Esophagus squamous epithelium (tissue), 5 donors: ENCODE measurements at places on chromosomes 4 and X.

GRCh38 chr4:147596377-147596776 is 20.8 kb upstream of the TMEM184C start:
- H3K4me1 ChIP-seq = no peaks in the 10 kb centered on the region
- no peak overlapping the region for H3K4me3 ChIP-seq
- no peak overlapping the region for H3K27ac ChIP-seq

GRCh38 chr4:8688041-8688907 is 95.7 kb downstream of the CPZ start:
- DNase-seq = no peak
- no peak overlapping the region for H3K4me3 ChIP-seq
- H3K4me1 ChIP-seq = no peaks in the 10 kb centered on the region
- no peaks in the 10 kb centered on the region for H3K27me3 ChIP-seq
- H3K27ac ChIP-seq = no peak overlapping the region
- H3K36me3 ChIP-seq = no peaks in the 10 kb centered on the region

GRCh38 chr4:41143311-41144039 is 70.9 kb downstream of the APBB2 start:
- no peak for DNase-seq
- peaks cover 73% of the 10 kb centered on the region for H3K4me1 ChIP-seq
- no peaks in the 10 kb centered on the region for H3K27me3 ChIP-seq
- H3K27ac ChIP-seq = peak overlapping the region; percentile 82
- H3K4me3 ChIP-seq = no peak overlapping the region

DNA sequence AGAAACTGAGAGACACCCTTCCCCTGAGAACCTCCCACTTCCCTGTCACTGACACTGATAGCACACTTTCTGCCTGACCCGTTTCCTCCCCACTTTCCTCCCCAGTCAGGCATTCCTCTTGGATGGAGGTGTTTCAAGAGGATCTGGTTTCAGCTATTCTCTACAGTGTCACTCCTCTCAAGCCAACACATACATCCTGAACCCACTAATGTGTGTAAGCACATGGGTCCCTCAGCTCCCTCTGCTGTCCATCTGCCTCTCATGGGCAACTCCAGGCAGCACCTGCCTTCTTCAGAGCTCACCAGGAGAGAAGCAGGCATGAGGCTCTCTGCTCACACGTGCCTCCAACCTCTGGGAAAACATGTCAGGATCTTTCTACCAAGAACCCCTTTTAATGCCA is 207.6 kb downstream of the NAF1 start:
- H3K27me3 ChIP-seq = no peaks in the 10 kb centered on the region
- H3K4me3 ChIP-seq = no peak overlapping the region
- no peaks in the 10 kb centered on the region for H3K36me3 ChIP-seq

DNA sequence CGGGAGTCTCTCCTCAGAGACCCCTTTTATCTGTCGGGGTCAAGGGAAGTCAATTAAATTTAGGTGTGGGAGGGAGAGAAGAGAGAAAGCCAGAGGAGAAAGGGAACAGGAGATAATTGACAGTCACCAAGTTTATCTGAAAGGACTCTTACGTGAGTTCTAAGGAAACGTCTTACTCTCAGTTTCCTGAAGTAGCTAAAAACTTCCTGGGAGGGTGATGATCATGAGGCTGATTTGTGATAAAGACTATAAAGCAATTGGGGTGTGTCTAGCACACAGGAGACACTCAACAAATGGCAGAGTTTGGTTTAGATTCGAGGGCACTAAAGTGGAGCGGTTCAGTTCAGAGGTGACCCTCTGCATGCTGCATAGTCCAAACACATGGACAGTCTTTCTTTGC is 254.1 kb downstream of the FBXW7 start:
- no peaks in the 10 kb centered on the region for H3K27me3 ChIP-seq
- no peak for DNase-seq
- H3K27ac ChIP-seq = no peak overlapping the region
- no peak overlapping the region for H3K4me3 ChIP-seq
- H3K4me1 ChIP-seq = peaks cover 4% of the 10 kb centered on the region

DNA sequence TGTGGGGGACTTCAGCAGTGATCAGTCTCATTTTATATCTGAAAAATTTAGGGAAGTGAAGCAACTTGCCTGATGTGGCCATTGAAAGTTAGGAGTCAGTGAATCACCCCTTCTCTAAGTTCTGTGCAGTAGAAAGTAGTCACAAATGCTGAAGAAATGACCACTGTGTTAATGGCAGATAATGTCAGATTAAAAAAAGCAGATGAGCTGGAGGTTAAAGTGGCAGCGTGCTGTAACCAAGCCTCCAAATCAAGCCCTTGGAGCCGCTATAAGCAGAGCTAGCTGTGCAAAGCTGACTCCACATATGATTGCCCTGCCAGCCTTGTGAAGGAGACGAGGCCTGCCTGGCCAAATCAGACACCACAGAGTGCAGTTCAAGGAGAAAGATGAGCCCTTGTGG is 39.2 kb upstream of the PDE5A start:
- no peaks in the 10 kb centered on the region for H3K36me3 ChIP-seq
- no peak for DNase-seq
- no peak overlapping the region for H3K4me3 ChIP-seq
- H3K27me3 ChIP-seq = no peaks in the 10 kb centered on the region
- H3K4me1 ChIP-seq = no peaks in the 10 kb centered on the region

DNA sequence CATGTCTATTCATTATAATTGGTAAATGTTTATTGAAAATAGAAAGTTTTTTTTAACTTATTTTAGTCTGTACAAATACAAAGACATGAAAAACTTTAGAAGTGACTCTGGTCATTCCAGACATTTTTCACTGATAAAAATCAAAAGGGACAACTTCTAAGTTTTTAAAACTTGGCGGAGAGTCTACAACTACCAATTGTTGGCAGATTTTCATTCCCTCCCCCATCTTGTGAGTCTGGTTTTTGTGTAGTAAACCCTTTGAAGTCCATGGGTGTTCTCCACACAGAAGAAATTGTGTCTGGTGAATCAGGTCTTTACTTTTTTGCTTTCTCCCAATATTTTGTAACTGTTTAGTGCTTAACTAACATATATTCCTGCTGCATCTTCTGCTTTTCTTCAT is 336.5 kb downstream of the PDGFC start:
- no peak overlapping the region for H3K27ac ChIP-seq
- DNase-seq = no peak
- no peaks in the 10 kb centered on the region for H3K36me3 ChIP-seq
- no peak overlapping the region for H3K4me3 ChIP-seq
- H3K4me1 ChIP-seq = no peaks in the 10 kb centered on the region

GRCh38 chr4:7805533-7806337 is 133.9 kb downstream of the AFAP1 start:
- H3K27ac ChIP-seq = peak overlapping the region; percentile 68
- no peak overlapping the region for H3K4me3 ChIP-seq
- H3K4me1 ChIP-seq = peaks cover 28% of the 10 kb centered on the region
- H3K27me3 ChIP-seq = no peaks in the 10 kb centered on the region
- H3K36me3 ChIP-seq = no peaks in the 10 kb centered on the region

GRCh38 chr4:116520886-116521285 is 564.5 kb downstream of the TRAM1L1 start:
- H3K27me3 ChIP-seq = no peaks in the 10 kb centered on the region
- no peaks in the 10 kb centered on the region for H3K36me3 ChIP-seq
- no peaks in the 10 kb centered on the region for H3K4me1 ChIP-seq
- no peak for DNase-seq
- H3K4me3 ChIP-seq = no peak overlapping the region

DNA sequence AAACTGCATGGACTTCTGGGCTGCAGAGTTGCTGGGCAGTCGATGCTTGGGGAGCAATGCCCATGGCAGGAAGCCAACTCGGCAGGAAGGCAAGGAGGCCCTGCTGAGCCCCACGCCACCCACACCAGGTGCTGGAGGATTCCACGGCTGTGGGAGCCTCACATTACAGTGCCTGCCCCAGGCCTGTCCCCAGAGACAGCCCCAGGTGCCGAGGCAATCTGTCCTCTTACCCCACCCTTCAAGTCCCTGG is 53.9 kb downstream of the HMX1 start:
- no peak overlapping the region for H3K4me3 ChIP-seq
- no peaks in the 10 kb centered on the region for H3K36me3 ChIP-seq
- H3K27ac ChIP-seq = no peak overlapping the region
- no peaks in the 10 kb centered on the region for H3K4me1 ChIP-seq

DNA sequence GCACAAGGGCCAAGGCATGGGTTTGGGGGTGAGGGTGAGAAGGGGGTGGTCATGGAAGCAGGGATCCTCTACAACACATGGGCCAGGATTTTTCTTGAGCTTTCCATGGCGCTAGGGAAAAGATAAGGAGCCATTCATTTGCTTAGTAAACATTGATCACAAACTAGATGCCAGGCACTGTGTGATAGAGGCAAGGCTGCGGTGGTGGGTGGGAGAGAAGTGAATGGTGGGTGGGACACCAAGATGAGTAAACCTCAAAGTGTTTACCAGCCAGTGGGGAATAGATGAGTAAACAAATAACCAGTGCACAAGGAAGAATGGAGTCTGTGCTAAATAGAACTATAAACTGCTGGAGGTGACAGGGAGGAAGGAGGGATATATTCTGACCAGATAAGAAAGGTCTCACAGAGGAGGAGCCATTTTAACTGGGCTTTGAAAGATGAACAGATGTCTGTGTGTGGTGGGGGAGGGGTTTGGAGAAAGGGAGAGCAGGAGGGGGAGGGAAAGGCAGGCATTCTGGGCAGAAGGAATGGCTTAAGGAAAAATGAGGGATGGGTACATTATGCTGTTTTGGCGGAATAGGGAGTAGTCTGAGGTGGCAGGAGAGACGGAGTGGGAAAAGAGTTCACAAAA is 48.0 kb upstream of the LAS1L start:
- H3K36me3 ChIP-seq = no peaks in the 10 kb centered on the region
- no peak overlapping the region for H3K4me3 ChIP-seq
- no peak overlapping the region for H3K27ac ChIP-seq
- H3K4me1 ChIP-seq = peaks cover 2% of the 10 kb centered on the region
- no peaks in the 10 kb centered on the region for H3K27me3 ChIP-seq

GRCh38 chr4:169229571-169230028 is 41.2 kb downstream of the SH3RF1 start:
- H3K27ac ChIP-seq = peak overlapping the region; percentile 41
- peaks cover 11% of the 10 kb centered on the region for H3K4me1 ChIP-seq
- no peak overlapping the region for H3K4me3 ChIP-seq
- no peaks in the 10 kb centered on the region for H3K27me3 ChIP-seq

DNA sequence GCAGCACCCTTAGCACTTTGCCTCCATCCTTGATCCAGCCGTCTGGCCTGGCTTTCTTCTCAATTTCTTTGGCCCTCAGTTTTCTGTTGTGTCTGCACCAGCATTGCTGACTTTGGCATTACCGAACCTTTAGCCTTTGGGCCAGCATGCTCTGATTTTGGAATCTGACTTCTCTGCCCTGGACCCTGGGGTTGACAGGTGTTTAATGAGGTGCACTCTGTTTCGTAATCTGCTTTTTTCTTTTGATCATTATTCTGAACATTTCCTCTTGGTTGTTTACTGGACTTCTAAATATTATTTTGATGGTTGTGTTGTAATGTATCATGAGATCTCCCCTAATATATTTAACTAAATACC is 71.5 kb upstream of the ENPP6 start:
- peaks cover 9% of the 10 kb centered on the region for H3K4me1 ChIP-seq
- no peak overlapping the region for H3K4me3 ChIP-seq
- no peaks in the 10 kb centered on the region for H3K27me3 ChIP-seq
- no peak for DNase-seq
- H3K27ac ChIP-seq = peak overlapping the region; percentile 56
- H3K36me3 ChIP-seq = no peaks in the 10 kb centered on the region

- H3K27me3 ChIP-seq = no peaks in the 10 kb centered on the region
- H3K4me3 ChIP-seq = no peak overlapping the region
- no peaks in the 10 kb centered on the region for H3K4me1 ChIP-seq
- peak overlapping the region; percentile 1 for H3K27ac ChIP-seq
- H3K36me3 ChIP-seq = no peaks in the 10 kb centered on the region
These were observed 96.3 kb downstream of the ANK2 start for GRCh38 chr4:113145519-113146291.

GRCh38 chr4:81607950-81608349 is 136.2 kb upstream of the RASGEF1B start:
- H3K4me1 ChIP-seq = peaks cover 12% of the 10 kb centered on the region
- H3K27me3 ChIP-seq = no peaks in the 10 kb centered on the region
- H3K36me3 ChIP-seq = no peaks in the 10 kb centered on the region

DNA sequence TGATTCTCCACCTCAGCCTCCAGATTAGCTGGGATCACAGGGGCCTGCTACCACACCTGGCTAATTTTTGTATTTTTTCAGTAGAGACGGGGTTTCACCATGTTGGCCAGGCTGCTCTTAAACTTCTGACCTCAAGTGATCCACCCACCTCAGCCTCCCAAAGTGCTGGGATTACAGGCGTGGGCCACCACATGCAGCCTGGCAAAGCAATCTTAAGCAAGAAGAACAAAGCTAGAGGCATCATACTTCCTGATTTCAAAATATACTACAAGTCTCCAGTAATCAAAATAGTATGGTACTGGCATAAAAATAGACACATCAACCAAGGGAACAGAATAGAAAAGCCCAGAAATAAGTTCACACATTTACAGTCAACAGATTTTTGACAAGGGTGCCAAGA is 12.8 kb upstream of the F8A1 start:
- no peaks in the 10 kb centered on the region for H3K27me3 ChIP-seq
- no peak for DNase-seq
- no peak overlapping the region for H3K4me3 ChIP-seq
- H3K4me1 ChIP-seq = no peaks in the 10 kb centered on the region
